Adipocyte (in vitro differentiated cells): ENCODE measurements at places on chromosomes 6 and 20.

- no peak for DNase-seq
Measured at GRCh38 chr6:113318575-113318917, 538.6 kb upstream of the MARCKS start.

DNA sequence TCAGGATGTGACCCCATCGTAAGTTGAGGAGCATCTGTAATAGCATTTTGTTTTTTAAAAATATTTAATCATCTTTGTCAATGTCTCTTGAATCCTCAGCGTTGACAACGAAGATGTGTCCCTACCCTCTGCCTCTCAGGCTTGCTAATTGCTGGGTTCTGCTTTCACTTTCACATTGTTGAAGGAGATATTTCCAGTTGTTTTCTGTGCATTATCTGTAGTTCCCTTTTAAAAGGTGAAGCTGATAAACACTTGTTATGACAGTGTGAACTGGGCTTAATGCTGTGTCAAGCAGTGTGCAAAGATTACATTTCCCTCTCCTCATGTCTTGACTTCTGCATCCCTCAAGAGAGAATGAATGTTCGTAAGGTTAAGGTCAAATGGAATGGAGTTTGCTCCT is 54.9 kb downstream of the CSE1L start:
- peak; percentile 13 for DNase-seq

GRCh38 chr6:23395381-23395780 is 730.6 kb upstream of the NRSN1 start:
- DNase-seq = no peak

DNA sequence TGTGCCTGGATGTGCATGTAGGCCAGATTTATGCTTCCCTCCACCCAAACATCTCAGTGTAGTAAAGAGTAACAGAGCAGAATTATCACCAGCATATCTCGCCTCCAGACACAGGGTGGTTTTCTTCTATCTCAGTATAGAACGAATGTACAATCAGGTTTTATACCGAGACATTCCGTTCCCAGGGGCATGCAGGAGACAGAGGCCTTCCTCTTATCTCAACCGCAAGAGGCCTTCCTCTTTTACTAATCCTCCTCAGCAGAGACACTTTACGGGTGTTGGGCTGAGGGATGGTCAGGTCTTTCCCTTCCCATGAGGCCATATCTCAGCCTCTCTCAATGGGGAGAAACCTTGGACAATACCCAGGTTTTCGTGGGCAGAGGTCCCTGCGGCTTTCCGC is 36.4 kb upstream of the MC3R start:
- no peak for DNase-seq

- DNase-seq = peak; percentile 92
Measured at GRCh38 chr6:148440877-148441453, 98.3 kb downstream of the SASH1 start.

DNA sequence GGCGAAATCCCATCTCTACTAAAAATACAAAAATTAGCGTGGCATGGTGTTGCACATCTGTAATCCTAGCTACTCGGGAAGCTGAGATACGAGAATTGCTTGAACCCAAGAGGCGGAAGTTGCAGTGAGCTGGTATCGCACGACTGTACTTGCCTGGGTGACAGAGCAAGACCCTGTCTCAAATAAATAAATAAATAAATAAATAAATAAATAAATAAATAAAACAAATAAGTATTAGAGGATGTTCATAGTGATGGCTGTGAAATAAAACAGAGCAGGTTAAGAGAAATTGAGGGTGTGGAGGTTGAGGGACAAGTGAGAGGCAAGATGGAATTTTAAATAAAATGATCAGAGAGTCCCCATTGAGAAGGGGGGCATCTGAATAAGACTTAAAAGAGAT is 124.7 kb upstream of the DST start:
- DNase-seq = no peak

GRCh38 chr20:16846006-16846405 is 97.8 kb downstream of the OTOR start:
- DNase-seq = peak; percentile 38
